ENCODE measurements at places on chromosomes 3 and 15.

DNA sequence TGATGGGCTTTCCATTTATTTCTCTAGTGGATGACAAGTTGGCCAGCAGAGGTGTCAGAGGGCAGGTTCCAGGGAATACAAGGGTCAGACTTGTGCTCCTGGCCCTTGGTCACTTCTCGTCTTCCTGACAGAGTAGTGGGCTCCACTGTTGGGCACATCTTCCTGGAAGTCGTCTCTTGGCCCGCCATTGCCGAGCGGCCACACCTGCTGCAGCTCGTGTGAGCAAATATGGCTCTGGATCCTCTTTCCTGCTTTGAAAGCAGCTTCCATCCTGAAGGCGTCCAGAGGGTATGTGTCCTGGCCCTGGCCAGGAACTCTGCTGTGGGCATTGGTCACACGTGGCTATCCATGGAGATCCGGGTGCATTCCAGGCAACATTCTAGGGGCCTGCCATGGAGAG, 100.2 kb downstream of the SNRPN start:
- DNase-seq = no peak

GRCh38 chr15:35630532-35630931, 84.6 kb upstream of the DPH6 start:
- DNase-seq = peak; percentile 77

- peak; percentile 46 for DNase-seq
Observed at GRCh38 chr3:169660709-169661360, 2.7 kb downstream of the MECOM start.

DNA sequence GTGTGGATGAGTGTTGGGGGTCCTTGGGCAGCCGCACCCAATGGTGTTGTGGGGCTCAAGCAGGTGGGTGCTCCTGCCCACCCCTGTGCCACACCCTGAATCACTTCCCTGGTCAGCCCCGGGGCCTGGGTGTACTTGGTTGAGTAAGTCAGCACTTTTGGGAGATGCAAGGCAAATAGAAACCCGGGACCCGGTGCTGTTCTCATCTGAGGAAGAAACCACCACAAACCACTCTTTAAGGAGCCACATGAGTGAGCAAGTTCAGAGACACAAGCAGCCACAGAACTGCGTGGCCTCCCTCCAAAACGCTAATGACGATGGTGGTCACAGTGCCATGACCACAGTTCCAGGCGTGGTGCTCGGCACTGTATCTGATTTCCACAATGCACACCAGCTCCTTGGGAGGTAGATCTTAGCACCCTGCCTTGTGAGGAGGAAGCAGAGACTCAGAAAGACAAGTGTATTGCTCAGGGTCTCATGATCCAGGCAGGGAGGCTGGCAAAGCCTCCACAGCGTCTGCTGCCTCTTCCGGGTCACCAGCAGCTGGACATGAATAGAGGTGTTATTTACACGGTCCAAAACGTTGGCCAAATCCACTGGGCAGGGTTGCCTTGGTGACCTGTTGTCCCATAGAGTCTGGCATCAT, 118.2 kb upstream of the ALDH1A3 start:
- no peak for DNase-seq

GRCh38 chr3:153103406-153103945, 58.5 kb upstream of the RAP2B start:
- peak; percentile 26 for DNase-seq

GRCh38 chr3:36964331-36964730, 19.5 kb upstream of the TRANK1 start:
- no peak for DNase-seq

GRCh38 chr3:187041362-187042307, 97.7 kb downstream of the RPL39L start:
- peak; percentile 75 for DNase-seq

All from large intestine (tissue), 12 donors.